Activated CD4-positive, alpha-beta T cell treated with anti-CD3 and anti-CD28 coated beads, Interleukin-2, amount 10 ng/mL, durations not matched to agents 24 days and 14 days (primary cell): ENCODE measurements at places on chromosomes 5 and 9.

GRCh38 chr5:53882676-53883031 lies 322.2 kb downstream of the NDUFS4 start:
- DNase-seq, result no peak

DNA sequence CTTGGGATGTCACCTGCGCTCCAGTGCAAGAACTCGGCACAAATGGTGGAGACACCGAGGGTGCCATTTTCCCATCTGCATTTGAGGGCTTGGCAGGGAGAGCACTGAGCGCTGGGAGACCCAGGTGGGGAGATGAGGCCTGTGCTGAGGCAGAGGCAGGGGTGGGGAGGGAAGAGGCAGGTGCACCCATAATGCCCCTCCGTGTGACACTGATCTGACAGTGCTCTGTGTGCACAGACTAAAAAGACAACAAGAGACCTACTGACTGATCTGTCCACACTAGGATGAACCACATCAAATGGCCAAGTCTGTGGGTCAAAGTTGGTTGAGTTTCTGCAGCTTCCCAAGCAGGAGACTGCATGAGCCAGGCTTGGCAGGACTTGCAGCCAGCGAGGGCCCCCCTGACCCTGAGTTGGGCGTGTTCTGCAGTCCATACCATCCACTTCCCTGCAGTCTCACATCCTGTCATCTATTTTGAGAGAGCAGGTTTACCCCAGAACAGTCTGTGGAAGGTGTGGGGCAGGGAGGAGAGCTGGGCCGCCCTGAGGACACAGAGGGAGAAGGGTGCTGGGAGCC lies 41.9 kb downstream of the NEK6 start:
- DNase-seq, result no peak

- DNase-seq, result no peak
Observed at GRCh38 chr5:88488130-88488529, 219.5 kb upstream of the TMEM161B start.

DNA sequence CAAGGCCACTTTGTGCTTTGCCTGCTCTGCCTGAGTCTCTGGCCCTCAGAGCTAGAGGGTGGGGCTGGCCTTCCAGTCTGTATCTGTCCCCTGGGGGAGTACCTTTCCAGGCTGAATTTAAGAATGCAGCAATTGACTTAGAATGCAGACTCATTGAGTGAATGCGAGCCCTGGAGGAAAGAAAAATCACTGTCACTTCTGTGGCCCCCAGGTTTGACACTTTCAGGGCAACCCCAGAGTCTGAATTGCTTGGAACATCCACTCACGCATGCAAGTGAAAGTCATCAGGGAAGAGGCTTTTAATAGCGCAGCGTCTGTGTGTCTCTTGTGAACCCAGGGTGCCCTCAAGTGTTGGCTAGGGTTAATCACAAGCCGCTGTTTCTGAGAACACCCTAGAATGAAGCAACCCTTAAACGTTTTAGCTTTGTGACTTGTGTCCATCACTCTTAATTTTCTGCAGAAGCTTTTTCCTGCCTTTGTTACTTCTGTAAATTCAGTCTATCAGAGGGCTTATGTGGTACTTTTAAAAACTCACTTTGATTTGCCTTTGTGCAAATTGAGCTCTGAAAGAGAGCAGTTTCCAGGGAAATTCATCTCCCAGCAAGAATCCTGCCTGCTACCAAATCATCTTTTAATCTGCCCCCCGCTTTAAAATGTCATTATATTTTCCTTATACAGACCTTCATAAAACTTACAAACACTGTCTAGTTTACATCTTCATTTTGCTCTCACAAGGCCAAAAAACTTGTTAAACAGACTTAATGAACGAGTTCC lies 146.8 kb upstream of the IQGAP2 start:
- DNase-seq, result peak; percentile 89

- no peak for DNase-seq
Observed at GRCh38 chr9:127874301-127875221, 2.9 kb downstream of the AK1 start.

- DNase-seq, result no peak
Observed at GRCh38 chr9:109115931-109116526, 3.7 kb downstream of the TMEM245 start.

DNA sequence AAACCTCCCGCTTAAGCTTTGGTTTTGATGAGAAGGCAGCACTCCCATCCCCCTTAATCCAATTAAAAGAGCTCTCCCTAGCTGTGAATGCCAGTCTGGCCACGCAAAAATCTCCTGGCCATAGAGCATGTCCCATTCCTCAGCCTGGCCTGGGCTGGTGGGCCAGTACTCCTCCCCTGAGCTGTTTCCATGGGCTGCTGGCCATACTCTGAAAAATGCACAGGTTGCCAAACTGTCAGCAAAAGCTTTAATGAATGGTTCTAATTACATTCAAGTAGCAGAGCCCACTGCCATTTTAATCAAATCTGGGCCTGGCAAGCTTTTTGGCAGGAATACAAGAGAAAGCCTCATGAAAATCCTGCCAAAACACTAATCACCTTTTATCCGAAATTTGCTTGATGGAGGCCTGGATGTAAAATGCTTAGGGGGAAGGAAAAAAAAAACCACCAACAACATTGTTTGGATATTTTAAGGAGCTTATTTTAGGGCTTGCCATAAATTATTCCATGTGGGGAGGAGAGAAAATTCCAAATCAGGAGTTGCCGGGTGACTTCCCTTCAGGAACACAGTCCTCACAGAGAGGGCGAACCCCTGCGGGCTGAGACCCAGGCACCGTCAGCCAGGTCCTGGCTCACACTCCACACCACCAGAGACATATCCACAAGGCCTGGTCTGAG lies 243.3 kb downstream of the SEC61B start:
- no peak for DNase-seq

DNA sequence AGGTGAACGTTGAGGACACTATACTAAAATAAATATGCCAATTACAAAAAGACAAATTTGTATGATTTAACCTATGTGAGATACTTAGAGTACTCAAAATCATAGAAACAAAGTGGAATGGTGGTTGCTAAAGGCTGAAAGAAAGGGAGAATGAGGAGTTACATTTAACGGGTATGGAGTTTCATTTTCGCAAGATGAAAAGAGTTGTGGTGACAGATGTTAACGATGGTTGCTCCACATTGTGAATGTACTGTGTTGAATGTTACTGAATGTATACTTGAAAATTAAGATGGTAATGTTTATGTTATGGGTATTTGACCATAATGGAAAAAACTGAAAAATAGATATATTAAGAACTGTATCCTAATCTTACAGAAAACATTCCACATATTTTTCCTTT lies 51.3 kb upstream of the MOCS2 start:
- DNase-seq, result no peak

- DNase-seq, result no peak
Observed at GRCh38 chr9:117549444-117549843, 134.6 kb upstream of the ASTN2 start.

DNA sequence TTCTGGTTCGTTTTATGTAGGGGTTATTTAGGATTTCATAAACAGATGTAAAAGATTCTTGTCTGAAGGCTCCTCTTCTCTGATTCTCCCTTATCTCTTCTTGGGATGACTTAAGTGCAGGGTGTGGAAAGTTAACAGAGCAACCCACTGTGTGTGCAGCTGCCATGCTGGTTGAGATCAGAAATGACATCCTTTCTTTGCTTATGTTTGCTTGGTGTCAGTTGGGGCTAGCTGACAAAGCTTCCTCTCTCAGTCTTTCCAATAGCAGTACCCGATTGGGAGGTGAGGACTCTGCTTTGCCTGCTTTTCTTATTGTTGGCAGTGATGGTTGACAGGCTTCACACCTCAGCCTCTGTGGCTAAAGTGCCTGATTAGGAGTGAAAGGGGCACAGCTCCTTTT lies 26.5 kb downstream of the OGN start:
- DNase-seq, result peak; percentile 60

DNA sequence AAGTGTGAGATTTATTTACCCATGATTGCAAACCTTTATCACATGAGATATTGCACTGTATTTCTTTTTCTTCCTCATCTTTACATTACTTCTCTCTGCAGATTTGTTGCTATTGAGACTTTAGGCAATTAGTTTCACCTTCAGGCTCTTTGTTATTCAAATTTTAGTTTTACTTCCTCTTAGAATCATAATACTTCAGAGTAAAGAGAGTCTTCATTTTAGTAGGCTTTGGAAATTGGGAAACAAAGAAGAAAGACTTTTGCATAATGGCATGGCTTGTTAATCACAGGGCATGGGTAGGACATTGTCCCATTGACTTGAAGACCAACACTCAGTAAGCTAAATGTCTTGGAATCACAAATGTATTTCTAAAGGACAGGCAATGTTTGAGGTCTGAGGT lies 1.2 kb upstream of the PCDHGA5 start:
- no peak for DNase-seq

- DNase-seq, result peak; percentile 72
Observed at GRCh38 chr9:32431940-32432555, 47.6 kb downstream of the ACO1 start.

DNA sequence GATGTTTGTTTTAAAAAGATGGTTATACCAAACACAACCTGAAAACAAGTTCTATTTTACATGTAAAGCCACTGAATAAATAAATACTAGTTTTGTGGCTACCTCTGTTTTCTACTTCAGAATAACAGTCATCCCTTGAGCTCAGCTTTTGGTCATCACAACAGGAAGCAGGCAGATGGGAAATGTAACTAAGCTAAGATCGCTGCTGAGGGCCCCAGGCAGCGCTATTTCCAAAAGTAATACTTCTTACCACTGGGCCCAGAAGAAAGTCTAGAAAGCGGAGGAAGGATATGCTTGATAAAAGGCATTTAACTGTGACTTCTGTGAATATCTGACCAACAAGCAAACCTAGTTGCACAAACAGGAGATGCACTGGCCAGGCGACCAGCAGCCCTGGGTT lies 61.4 kb downstream of the SERINC5 start:
- DNase-seq, result peak; percentile 76

- no peak for DNase-seq
Observed at GRCh38 chr5:142320851-142321560, 3.8 kb downstream of the SPRY4 start.

- DNase-seq, result no peak
Observed at GRCh38 chr5:66002415-66002814, 76.0 kb downstream of the ERBIN start.

- DNase-seq, result no peak
Observed at GRCh38 chr9:137975527-137975913, 97.9 kb downstream of the CACNA1B start.

DNA sequence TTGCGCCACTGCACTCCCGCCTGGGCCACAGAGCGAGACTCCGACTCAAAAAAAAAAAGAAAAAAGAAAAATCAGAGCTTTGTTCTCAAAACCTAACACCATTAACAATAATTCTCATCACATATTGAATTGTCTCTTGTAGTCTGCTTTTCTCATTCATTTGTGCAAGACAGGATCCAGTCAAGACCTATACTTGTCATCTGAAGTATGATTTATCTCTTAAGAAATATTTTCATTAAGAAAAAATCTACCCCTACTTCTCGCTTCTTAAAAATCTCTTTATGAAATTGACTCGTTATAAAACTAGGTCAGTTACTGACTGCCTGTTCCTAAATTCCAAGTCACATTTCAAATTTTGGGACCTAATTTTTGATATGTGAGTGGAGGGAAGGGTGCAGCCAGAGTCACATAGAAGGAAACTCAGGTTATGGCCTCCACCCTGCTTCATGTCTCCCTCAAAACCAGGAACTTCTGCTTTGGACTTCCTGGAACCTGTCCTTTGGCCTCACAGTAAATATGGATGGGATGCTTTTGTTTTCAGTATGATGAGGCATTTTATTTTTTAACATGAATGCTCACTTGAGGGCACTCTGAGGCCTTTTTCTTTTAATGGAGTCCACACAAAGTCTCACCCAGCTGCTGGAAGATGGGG lies 18.9 kb downstream of the ZNF169 start:
- DNase-seq, result no peak

DNA sequence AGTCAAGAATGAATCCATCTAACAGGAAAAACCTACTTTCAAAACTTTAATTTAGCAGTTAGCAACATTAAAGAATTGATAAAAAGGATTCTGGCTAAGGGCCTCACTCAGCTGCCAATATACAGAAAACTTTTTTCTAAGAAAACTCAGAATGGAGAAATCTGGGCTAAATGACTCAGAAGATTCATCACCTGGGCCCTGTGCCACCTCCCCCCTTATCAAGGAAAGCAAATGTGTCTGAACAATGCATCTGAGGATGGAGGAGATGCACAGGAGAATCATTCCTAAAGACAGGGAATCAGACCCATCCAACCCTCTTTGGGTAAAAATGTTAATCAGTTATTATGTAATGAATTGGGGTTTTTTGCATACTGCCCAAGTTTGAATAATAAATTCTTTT lies 592.0 kb upstream of the DMAC1 start:
- no peak for DNase-seq

DNA sequence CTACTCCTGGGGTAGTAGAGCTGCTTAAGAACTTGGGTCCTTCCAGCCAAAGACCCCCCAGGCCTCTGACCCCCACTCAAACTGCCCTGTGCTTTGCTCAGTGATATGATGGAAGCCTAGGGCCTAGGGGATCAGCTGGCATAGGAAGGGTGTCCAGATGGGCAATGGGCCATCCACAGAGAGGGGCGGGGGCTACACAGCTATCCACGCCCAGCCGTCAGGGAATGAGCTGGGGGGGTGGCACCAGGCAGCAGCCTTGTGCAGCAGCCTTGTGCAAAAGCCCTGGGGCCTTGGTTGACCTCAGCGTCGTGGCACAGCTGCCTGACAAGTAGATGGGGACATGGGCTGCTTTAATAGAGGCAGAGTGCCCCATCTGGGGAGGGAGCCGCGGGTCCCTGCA lies 43.2 kb downstream of the DAB2IP start:
- no peak for DNase-seq

DNA sequence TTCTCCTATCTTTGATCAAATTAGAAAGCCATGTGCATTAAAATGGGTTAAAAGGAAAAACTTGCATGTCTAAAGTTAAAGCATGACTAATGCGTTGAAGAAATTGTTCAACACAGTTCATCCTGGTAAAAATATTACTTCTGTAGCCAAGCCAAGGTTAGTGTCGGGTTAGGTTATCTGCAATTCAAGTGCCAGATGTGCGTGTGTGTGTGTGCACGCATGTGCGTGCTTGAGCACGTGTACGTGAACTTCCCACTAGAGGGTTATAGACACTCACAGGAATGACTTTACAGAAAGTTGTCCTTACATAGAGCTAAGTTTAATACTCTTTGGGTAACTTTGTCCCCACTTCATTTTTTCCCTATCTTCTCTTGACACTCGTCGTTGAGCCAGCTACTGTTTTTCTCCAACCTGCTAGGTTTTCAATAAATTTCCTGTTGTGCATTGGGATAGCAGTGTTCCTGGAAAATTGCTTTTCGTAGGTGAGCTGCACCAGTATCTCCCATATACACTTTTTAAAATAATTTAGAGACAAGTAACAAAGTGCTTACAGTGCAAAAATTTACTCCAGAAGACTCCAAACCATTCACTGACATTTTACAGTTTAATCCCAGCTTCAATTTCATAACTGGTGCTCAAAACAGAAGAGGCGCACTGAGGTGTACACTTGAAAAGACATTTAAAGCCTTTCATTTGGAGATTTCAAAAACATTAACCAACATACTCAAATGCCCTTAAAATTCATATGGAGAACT lies 353.8 kb downstream of the NFIB start:
- no peak for DNase-seq

DNA sequence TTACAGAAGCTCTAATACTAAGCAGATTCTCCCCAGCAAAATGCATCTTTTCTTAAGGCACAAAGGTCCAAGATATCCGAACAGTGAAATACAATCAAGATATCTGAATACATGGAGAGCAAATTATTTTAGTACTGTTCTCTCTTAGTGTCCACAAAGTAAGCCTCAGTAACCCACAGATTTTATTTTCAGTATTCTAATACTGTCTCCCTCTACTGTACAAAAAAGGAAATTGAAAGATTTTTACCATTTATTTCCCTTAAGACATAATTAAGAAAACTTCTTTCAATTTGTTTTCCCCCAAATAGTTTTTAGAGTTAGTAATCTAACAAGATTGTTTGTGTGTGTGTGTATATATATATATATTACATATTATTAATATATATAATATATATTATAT lies 24.7 kb upstream of the NOL6 start:
- DNase-seq, result no peak
